ENCODE measurements at places on chromosomes 3 and 15. TPM values are rescaled to one million over a fixed set of nuclear protein-coding genes. Genes with fewer than 3 reads are reported as not detected.

DNA sequence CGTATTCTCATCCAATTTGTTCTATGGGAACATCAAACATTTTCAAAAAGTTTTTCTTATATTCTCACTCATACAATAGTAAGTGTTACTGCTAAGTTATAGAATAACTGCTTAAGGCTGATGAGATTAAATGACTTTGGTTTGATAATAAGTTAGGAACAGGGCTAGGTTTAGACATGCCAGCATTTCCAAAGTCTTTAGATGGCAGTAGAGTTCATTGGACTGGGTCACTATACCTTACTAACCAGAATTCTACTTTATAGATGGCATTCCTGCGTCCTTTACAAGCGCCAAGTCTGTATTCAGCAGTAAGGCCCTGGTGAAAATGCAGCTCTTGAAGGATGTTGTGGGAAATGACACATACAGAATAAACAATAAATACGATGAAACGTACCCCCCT, 21.7 kb downstream of the PLAAT1 start:
- DNase-seq: no peak

GRCh38 chr3:134078169-134078831, 48.6 kb upstream of the SLCO2A1 start:
- DNase-seq: no peak

DNA sequence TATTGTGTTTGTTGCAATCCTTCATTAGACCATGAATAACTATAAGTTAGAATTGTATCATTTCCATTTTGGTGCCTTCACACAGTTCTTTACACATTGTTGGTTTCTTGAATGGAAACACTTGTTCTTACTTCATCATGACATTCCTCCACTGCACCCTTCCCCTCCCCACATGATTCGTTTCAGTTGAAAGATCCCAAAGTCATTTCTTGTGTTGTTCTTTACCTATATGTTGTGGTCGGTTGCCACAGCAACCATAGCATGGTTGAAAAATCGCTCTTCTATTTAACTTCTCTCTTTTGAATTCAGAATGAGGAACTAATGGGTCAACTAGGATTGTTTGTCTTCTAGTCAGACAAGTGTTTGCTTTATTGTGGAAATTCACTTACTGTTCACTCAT, 103.3 kb downstream of the IL1RAP start:
- DNase-seq: peak; percentile 25

DNA sequence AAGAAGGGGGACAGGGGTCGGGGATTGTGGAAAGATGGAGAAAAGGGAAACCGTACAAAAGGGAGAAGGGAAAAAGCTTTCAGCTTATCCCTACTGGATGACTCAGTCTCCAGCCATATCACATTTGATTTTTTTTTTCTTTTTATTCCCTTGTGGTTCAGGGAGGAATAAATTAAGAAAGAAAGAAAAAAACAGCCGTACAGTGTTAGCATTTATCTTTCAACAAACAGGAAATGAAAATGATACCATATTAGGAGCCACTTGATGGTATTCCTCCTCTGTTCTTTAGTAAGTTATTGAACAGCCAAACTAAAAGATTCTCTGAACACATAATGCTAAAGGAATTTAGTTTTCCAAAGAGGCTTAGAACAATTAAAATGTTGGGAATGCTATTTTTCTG, 594.4 kb downstream of the FOXP1 start:
- DNase-seq: no peak

- DNase-seq: peak; percentile 31
These were observed 155.1 kb downstream of the MAGI1 start for GRCh38 chr3:65883613-65884012.

- DNase-seq: no peak
These were observed 99.3 kb upstream of the CHRNA7 start for GRCh38 chr15:31930967-31931366.

Gene SIDT1
- polyA plus RNA-seq: 2.7 TPM

Gene RBM15B
- 39.8 TPM for polyA plus RNA-seq

Gene DUOX2
- polyA plus RNA-seq: 0.07 TPM

Gene NME9
- 1.8 TPM for polyA plus RNA-seq

Gene CEMIP
- polyA plus RNA-seq: 5.4 TPM

Gene SST
- polyA plus RNA-seq: 15.1 TPM

Gene KIF15
- 31.2 TPM for polyA plus RNA-seq

Data from renal cortex interstitium (tissue), 15 donors.